ENCODE measurements at places on chromosomes 4 and X.
A peak's percentile ranks its signal among the peaks of the same experiment; 100 is the strongest.

GRCh38 chr4:17773135-17773698, 8.2 kb downstream of the FAM184B start:
- DNase-seq, result no peak

DNA sequence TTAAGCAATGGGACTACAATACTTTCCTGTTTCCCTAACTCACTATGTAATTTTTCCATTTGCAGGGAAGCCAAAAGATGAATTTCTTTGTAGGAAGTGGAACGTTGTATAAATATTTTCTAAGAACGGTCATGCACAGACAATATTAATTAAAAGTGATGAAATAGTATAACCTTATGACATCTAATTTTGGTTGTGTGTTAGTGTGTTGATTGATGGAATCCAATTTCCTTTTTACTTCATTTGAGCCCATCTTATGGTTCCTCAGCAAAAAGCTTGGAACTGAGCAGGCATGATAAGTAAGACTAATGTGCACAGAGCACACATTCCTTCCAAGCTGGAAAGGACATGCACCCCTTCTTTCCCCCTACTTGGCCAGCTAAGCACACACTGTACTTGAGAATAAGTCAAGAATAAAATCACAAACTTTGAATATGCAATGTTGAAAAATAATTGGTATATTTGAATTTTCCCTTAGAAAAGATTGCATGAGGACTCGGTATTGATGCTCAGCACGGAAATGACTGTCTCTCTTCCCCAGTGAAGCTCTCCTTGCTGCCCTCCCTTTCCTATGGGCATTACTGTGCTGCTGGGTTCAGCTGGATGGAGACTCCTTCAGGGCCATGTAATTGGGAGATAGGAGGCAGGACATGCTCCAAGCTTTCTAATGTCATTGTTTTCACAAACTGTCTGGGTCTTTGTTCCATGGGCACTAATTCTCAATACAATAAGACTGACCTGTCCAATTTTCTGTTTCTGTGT, 19.2 kb upstream of the PDLIM3 start:
- DNase-seq, result no peak

GRCh38 chrX:15856636-15857035, 2.0 kb upstream of the AP1S2 start:
- DNase-seq, result no peak

DNA sequence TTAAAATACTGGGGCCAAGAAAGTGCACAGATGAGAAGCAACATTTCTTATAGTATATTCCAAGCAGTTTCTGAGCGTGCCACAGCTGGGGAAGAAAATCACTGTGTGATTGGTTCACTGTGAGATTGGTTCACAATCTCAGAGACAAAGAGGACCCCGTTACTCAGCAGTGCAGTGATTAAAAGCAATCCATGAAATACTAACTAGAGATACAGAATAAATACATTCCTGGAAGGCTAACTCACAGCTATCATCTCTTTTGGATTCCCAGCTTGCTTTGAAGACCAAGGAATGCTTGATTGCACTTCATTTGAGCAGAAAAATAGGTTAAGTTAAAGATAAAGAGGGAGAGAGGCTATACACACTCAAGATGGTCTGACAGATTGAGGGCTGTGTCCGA, 132.1 kb upstream of the RAPGEF2 start:
- DNase-seq, result no peak

- no peak for DNase-seq
Observed at GRCh38 chr4:26360864-26361263, 40.0 kb downstream of the RBPJ start.

DNA sequence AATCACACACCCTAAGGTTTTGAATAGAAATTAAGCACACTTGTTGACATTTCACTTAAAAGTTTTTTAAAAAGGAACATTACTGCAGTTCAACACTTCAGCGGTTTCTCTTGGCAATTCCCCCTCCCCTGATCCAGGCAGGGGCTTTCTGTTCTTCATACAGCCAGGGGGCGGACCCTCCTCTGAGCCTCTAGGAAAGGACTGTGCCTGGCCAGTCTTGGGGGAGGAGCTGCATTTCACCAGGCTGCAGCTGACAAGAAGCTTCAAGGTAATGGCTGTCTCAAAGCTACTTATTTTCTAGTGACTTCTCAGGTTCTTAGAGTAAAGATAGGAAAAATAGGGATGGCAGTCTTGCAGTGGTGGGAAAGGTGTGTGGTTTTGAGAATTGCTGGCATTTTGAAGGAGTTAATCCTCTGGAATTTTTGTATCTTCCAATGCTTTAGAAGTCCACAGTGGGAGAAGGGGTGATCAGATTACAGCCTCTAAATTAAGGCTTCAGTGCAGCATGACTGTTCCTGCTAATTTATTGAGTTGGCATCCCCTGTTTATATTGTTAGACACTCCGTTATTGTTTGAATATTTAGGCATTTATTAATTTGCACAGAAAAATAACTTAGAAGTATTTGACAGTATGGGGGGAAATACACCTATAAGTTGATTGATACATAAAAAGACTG, 33.5 kb downstream of the PWWP3B start:
- no peak for DNase-seq

DNA sequence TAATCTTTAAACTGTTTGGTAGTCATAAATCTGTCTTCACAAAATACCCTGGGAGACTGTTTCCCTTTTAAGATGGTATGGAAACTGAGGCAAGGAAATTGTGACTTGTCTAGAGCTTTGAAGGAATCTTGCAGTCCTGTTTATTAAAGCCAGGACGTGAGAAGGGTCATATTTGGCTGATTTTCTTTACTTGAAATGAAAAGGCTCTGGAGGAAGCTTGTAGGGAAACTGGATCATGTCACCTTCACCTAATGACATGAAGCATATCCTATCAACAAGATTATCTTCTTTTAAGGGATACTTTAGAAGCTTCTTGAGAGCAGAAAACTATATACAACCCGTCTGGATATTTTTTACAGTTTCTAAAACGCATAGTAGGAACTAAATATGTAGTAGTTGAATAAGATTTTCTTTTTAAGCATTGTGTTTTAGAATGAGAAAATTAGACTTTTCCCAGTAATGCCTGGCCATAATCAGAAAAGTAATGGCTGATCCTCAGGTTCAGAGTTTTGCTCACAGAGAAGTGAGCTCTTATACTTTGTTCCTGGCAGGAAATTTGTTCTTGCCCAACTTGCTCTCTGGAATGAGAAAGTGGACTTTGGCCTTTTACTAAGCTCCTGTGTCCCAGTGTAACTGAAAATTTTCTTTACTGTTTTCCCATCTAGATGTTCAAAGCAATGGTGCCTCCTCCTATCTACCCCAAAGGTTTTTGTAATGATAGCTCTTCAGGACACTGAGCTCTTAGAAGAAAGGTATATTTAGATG, 136.8 kb upstream of the AFF2 start:
- DNase-seq, result no peak

- no peak for DNase-seq
Observed at GRCh38 chr4:184433258-184433892, 41.0 kb downstream of the IRF2 start.

DNA sequence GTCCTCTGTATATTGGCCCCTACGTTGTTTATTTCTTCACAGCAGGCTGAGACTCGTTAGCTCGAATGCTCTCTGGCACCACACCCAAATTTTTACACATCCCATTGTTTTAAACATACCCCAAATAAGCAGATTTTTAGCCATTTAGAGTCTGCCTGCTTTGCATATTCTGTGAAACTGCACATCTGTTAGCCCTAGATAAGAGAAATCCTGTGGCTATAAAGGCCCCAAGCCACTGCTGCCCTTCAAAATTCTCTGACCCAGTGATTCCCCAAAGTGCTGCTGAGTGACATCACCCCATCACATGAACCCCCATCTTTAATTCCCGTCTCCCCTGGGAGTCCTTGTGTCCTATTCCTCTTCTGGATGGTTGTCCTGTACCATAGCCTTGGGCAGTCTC, 20.8 kb downstream of the TEX13C start:
- no peak for DNase-seq

- no peak for DNase-seq
Observed at GRCh38 chr4:158930639-158930972, 161.8 kb downstream of the FNIP2 start.

GRCh38 chr4:112552668-112553067, 36.7 kb upstream of the NEUROG2 start:
- no peak for DNase-seq

DNA sequence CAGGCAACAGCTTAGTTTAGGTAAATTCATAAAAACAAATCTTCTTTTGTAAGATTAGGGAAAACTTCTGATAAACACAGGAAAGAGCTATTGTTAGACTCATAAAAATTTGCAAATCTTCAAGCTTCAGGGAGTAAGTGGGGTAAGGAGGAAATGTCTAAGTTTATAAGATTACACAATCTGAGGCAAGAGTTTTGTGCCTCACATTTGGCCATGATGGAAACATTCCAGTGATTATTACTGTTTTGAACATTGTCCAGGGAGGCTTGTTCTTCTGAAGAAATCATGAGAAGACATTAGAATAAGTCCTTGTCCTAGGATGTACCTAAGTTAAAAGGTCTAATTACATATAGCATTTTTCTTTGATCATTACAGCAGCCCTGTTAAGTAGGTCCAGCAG, 72.8 kb downstream of the MAOB start:
- no peak for DNase-seq

GRCh38 chr4:1244081-1244977, 4.6 kb downstream of the CTBP1 start:
- DNase-seq, result no peak

GRCh38 chr4:146577111-146577510, 55.4 kb upstream of the SLC10A7 start:
- DNase-seq, result no peak

- no peak for DNase-seq
Observed at GRCh38 chrX:140180585-140180984, 215.3 kb upstream of the CXorf66 start.

DNA sequence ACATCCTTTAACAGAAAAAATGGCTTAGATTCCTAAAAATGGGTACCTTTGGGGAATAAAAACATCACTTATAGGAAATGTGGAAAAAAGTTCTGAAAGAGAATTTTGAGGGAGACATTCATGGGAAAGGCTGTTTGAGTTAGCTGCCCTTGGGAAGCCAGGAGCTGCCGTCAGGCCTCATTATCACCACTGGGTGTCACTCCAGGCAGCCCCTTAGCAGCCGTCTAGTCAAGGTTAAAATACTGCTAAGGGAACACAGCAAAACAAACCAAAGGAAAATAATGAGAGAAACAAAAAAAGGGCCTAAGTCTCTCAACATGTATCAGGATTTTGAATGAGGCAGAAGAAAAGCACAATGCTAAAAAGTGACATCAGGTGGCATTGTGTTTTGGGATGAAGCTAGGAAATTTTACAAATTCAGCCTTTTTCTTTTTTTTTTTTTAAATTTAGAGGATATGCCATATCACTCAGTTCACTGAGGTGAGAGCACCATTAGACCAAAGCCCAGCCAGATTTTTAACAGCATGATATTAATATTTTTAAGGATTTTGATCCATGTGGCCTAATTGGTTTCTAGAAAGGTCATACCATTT, 235.3 kb downstream of the GPAT3 start:
- DNase-seq, result peak; percentile 7

- no peak for DNase-seq
Observed at GRCh38 chr4:30386266-30386895, 333.8 kb upstream of the PCDH7 start.
